DMS79 treated with DMSO at 0.1 percent for 48 hours (cell line): ENCODE measurements at places on chromosomes 5 and 9.

- no peak for DNase-seq
Observed at GRCh38 chr5:32027717-32028458, 146.2 kb downstream of the GOLPH3 start.

DNA sequence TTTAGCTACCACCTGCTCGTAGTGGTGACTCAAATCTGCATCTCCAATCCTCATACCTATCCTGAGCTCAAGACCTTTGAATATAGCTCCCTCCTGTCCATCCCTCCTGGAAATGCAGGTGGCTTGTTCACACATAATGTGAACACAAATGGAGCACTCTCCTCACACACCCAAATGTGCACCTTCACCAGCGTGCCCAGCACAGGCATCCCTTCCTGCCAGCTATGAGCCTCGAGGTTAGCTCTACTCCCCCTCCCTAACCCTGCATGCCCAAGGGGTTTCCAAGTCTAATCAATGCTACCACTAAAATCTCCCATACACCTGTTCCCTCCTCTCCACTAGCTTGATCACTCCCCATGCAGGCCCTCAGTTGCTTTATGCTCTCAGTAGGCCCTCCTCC lies 2.2 kb upstream of the TGFBI start:
- no peak for DNase-seq

DNA sequence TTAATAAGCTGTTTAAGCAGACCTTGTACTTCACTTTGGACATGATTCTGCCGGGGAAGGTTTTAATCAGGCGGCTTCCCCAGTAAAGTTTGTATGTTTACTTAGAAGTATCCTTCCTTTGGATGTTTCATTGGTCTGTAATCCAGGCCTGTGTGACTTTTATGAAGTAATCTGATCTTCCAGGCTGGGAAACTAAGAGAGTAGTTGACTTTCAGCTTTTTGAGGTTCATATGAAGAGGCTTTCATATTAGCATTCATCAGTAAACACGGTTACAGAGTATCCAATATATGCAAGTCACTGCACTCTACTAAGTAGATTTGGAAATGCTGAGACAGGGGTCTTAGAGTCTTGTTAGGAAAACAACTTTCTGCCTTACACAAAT lies 1.1 kb downstream of the DNAJC21 start:
- no peak for DNase-seq

DNA sequence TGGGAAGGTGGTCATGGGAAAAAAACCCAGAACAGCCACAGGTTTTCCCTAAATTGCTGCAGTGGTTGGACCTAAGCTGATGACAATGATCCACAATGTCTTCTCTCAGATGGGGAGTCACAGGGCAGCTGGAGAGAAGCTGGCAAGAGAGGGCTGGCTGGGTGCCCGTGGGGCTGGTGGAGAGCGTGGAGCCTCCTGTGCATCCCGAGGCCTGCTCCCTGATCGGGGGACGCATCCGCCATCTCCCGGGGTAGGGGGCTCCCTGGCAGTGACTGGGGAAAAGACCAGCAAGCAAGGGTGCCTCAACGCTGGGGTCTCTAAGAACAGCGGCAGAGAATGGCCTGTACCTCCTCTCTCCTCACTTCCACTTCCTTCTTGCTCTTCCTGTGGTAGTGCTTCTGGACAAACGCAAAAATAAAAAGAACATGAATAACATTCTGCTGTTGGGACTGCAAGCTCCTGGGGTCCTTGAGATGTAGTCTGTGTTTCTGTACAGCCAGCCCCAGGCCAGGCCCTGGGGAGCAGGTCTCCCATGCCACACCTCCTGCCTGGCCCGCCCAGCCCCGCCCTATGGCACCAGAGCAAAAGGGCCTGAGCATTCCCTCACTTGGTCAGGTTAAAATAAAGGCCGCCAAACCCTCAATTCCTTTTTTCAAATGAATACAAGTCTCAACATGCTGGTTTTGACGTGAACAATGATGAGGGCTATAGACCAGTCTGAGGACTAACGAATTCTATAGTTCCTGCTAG lies 7.0 kb upstream of the MRNIP start:
- DNase-seq: no peak
